ENCODE measurements at places on chromosomes 16 and 17.

DNA sequence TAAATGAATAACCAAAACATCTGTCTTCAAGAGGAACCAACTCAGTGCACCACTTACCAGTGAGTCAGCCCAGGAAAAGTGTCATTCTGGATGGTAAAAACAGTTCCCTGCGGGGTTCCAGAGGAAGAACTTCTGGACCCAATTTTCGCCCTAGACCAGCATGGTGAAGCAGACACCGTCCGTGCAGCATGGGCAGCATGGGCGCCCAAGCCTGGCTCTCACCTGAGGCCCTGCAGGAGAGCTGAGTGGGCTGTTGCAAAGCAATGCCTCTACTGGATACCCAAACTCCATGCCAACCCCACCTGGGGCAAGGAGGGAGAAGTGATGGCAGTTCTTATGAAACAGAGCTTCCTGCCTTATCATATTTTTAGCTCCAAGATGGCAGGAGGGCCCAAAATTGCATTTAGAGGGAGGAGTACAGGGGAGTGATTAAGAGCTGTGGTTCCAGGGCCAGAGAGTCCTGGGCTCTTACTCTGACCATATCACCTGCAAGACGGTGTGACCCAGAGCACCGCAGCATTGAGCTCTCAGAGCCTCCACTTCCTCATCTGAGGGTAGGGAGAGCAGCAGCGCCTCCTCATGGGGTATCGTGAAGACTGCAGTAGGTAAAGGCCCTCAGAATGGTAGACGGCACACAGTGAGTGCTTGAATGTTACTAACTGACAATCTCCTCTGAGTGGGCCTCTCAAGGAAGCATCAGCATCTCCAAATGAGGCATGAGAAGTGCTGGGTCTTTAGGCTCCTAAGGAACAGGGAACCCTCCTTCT is 16.6 kb upstream of the INPP5K start:
- DNase-seq = peak; percentile 61

DNA sequence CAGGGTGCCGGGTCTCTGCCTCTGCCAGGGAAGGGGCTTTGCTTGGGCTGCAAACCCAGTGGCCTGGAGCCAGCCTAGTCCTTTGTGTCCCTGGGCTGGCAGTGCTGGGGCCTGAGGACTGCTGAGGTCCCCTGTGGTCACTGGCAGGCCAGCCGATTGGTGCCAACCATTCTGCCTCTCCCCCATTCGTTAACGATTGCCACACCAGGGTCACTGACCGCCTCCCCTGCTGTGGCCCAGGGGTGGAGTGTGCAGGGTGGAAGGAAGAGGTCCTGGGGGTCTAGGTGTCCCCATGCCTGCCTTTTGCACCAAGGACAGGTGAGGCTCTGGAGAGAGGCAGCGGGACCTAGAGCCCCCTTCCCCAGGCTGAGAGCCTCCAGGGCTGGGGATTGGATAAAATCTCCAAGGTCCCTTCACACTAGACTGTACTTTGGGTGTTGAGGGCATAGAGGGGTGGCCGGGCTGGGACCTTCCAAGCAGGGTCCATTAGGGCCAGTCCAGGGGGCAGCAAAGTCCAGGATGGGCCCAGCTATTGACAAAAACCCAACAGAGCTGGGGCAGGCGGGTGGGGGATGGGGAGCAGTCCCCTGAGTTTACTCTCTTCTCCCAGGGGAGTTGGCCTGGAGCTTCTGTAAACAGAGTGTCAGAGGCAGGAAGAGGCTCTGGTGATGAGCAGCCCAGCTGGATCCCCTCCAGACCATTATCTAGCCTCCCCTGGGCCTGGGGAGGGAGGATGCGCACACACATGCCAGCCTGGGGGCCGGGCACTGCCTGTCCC is 1.1 kb downstream of the VASN start:
- no peak for DNase-seq

DNA sequence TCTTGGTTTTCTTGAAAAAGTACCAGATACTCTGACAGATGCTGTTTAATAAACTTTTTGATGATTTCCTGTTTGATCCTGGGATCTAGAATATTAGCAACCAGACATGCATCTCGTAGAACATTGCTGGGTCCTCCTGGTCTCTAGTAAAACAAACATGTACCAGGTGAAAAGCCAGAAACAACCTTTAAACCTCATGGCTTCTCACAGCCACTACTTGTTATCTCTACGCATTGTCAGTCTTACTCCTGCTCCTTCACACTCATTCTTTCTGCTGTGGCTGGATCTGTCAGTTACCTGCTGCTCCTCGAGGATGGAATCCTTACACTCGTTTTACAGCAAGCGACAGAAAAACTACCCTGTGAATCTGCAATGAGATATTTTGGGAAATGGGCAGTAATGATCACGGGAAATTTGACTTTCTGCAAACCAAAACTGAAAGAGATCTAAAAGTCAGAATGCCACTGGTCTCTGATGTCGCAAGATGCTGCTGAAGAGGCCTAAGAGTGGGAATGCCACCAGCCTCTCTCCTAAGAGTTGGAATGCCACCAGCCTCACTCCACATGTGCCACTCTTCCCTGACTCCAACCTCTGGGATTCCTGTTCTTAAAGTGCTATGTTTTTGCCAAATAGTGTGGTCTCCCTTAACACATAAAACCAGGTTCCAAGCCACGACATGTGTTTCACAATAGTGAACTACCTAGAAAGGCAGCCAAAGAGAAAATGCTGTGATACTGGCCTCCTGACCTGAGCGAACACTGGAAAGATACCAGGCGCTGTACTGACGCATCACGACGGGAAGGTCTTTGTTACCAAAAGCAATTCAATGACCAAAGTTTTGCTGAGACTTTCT is 86.3 kb downstream of the VPS53 start:
- no peak for DNase-seq

DNA sequence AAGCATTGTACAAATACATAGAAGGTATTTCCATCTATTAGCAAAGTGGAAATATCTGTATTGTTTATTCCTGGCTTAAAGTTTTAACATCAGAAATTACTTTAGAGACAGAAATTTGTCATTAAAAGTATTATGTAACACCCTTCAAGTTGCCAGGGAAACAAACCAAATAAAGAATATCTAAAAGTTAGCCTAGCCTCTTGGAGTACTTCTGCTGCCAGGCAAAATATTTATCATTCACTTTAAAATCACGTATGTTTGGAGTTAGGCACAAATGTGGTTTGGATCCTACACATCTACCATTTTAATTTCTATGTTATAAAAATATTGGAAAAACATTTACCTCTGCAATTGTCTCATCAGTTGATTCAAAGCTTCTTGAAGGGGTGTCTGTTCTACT is 14.7 kb downstream of the BRD7 start:
- DNase-seq = no peak

DNA sequence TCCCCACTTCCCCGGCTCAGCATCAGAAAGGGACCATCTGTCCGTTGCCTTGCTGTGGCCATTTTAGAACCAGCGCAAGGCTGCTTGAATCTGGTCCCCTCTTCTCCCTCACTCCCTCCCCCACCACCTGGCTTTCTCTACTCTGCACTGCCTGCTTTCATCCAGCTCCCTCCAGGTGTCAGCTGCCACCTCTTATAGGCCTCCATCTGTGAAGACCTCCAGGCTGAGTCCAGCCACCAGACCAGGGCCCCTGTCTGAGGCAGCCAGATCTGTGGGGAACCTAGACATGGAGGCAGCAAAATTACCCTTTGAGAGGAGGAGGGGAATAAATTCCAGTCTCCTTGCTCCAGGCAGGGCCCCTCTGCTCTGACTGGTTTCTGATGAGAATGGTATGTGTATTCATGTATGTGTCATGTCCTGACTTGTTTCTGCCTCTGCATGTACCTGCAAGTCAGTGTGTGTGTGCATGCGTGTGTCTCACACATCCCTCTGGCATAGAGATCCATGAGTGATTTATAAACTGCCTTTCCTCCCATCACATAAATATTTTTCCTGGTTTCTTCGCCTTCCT is 21.1 kb downstream of the MINK1 start:
- DNase-seq = no peak

- DNase-seq = no peak
Observed at GRCh38 chr16:13056607-13057006, 155.2 kb downstream of the SHISA9 start.

DNA sequence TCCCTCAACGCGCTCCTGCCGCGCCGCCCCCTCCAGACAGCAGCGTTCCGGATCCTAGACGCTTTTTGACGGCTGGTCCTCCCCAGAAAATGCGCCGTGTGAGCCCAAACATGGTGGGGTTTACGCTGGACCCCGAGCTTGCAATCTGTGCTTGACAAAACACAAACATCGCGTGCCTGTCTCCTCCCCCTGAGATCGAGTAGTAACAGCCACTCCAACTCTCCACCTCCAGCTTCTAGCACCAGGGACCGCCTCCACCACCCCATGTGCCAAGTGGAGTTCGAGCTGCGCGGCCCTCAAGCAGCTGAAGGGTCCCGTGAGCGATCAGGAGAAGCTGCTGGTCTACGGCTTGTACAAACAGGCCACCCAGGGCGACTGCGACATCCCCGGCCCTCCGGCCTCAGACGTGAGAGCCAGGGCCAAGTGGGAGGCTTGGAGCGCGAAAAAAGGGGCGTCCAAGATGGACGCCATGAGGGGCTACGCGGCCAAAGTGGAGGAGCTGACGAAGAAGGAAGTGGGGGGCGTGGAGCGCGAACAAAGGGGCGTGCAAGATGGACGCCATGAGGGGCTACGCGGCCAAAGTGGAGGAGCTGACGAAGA is 656 bp upstream of the GEMIN4 start:
- DNase-seq = no peak

GRCh38 chr17:68302066-68302564 is 10.8 kb downstream of the ARSG start:
- no peak for DNase-seq

- peak; percentile 78 for DNase-seq
Observed at GRCh38 chr17:75876190-75876937, 2.0 kb downstream of the TRIM47 start.

- DNase-seq = no peak
Observed at GRCh38 chr17:17561408-17562145, 29.9 kb downstream of the PEMT start.

GRCh38 chr17:33637534-33637933 is 344.4 kb upstream of the ASIC2 start:
- DNase-seq = no peak

Measured in activated CD4-positive, alpha-beta T cell treated with anti-CD3 and anti-CD28 coated beads for 48 hours (primary cell).